ENCODE measurements at places on chromosomes 1 and 21. TPM values are rescaled to one million over a fixed set of nuclear protein-coding genes. Genes with fewer than 3 reads are reported as not detected.

GRCh38 chr21:43281661-43282357 is 113.0 kb downstream of the CRYAA start:
- H3K27ac ChIP-seq, result no peak overlapping the region
- peaks cover 10% of the 10 kb centered on the region for H3K27me3 ChIP-seq
- peaks cover 2% of the 10 kb centered on the region for H3K4me1 ChIP-seq
- DNase-seq, result no peak

- no peak overlapping the region for H3K27ac ChIP-seq
- H3K4me3 ChIP-seq, result no peak overlapping the region
- no peak for DNase-seq
- peaks cover 2% of the 10 kb centered on the region for H3K27me3 ChIP-seq
Measured at GRCh38 chr1:20109223-20109856, 10.0 kb downstream of the PLA2G2D start.

GRCh38 chr21:36297938-36298572 is 21.9 kb upstream of the MORC3 start:
- H3K4me3 ChIP-seq, result no peak overlapping the region
- H3K27me3 ChIP-seq, result no peaks in the 10 kb centered on the region
- peaks cover 9% of the 10 kb centered on the region for H3K4me1 ChIP-seq
- H3K27ac ChIP-seq, result peak overlapping the region; percentile 76
- peaks cover 4% of the 10 kb centered on the region for H3K36me3 ChIP-seq

GRCh38 chr1:24899581-24900485 is 30.2 kb downstream of the RUNX3 start:
- peak; percentile 34 for DNase-seq
- peaks cover 26% of the 10 kb centered on the region for H3K27me3 ChIP-seq
- H3K27ac ChIP-seq, result no peak overlapping the region
- H3K4me1 ChIP-seq, result no peaks in the 10 kb centered on the region
- H3K4me3 ChIP-seq, result no peak overlapping the region

DNA sequence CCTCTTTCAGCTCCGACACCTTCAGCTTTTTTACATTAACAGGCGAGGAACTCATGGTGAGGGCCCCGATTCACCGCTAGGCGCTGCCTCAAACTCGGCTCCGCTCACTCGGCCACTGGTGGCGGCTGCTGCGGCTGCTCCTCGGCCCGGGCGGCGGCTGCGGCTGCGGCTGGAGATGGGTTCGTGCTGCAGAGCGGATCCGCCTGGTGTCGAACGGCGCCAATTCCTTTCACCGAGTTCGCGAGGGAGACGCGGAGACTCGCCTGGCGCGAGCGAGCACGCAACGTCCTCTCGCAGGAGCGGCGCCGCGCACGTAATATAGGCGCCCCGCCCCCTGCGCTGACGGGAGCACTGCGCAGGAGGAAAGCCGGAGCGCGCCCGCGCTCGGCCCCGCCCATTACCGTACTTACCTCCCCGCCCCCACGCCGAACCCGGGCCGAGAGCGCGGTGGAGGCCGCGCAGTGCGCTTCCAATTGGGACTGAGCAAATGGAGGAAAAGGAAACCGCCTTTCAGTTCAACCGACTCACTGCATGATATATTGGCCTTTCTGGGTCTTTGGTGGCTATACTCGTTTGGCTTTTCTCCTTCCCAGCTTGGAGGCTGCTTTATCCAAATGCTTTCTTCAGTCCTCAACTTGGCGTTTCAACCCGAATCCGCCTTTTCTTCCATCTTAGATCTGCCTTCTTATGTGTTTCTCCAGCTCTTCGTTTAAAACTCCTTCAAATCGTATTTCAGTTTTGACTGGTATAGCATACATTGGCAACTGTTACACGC is at the start of gene HNRNPU:
Gene HNRNPU (minus strand): TSS at position 291 of the 775 bp plus-strand sequence. CDS start 236 bp downstream, at position 55.
- H3K27ac ChIP-seq, result peak within 1 kb of the TSS; percentile 98
- peaks cover 16% of the 10 kb centered on the region for H3K36me3 ChIP-seq
- no peaks in the 10 kb centered on the region for H3K27me3 ChIP-seq
- H3K4me1 ChIP-seq, result peaks cover 48% of the 10 kb centered on the region
- peak within 1 kb of the TSS; percentile 90 for H3K4me3 ChIP-seq

GRCh38 chr1:4594286-4594991 is 60.0 kb upstream of the AJAP1 start:
- H3K36me3 ChIP-seq, result no peaks in the 10 kb centered on the region
- H3K4me1 ChIP-seq, result no peaks in the 10 kb centered on the region

GRCh38 chr1:43960798-43961197 is 9.0 kb upstream of the DPH2 start:
- H3K4me3 ChIP-seq, result no peak overlapping the region
- no peaks in the 10 kb centered on the region for H3K4me1 ChIP-seq
- H3K27ac ChIP-seq, result no peak overlapping the region
- no peak for DNase-seq

GRCh38 chr1:31503570-31503969 is 72.7 kb upstream of the TINAGL1 start:
- H3K4me1 ChIP-seq, result no peaks in the 10 kb centered on the region
- no peak overlapping the region for H3K27ac ChIP-seq
- peaks cover 54% of the 10 kb centered on the region for H3K27me3 ChIP-seq
- no peak for DNase-seq
- H3K36me3 ChIP-seq, result no peaks in the 10 kb centered on the region

Gene FCGR3A
- not detected for total RNA-seq

DNA sequence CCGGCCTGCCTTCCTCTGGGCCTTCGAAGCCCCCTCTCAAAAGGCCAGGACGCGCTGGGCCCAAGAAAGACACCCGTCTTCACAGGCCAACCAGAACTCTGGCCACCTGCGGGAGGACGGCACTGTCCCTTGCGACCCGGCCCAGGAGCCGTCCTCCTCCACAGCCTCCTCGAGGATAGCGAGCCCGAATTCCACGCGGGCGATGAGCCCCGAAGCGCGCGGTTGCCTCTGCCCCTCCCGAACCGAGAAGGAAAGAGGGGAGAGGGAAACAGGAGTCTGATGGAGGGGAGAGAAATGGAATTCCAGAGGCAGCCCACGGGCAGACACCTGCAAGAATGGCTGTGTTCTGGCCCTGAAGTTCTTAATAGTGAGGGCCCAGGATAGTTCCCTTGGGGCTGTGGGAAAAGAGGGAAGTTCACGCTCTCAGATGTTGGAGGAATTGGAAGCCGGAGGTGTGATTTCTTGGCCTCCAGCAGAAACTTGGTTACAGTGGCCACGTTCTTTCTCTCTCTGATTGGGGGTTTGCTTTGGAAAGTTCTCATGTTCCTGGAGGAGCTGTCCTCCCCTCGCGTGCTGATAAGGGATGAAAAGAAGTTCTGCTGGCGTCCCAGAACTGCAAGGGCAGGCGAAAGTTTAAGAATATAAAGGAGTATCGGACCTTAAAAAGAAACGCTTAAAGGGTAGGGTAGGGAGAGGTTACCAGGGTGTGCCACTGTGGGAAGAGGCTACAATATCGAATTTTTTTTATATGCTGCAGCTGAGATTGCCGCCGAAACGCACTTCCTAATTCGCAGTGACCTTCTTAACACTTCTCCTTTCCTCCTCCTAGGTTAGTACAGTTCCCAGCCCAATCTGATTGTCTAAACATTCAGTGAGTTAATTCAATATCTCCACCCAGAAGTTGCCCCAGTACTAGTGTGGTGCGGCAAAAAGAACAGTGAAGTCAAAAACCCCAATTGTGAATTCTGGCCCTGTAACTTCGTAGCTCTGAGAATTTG is 5.8 kb upstream of the SLC44A5 start:
- H3K36me3 ChIP-seq, result no peaks in the 10 kb centered on the region
- H3K4me3 ChIP-seq, result peak overlapping the region; percentile 63
- no peak for DNase-seq
- H3K4me1 ChIP-seq, result peaks cover 19% of the 10 kb centered on the region
- H3K27ac ChIP-seq, result no peak overlapping the region
- peaks cover 71% of the 10 kb centered on the region for H3K27me3 ChIP-seq

GRCh38 chr1:181448461-181448860 is 34.9 kb upstream of the CACNA1E start:
- no peaks in the 10 kb centered on the region for H3K27me3 ChIP-seq
- H3K36me3 ChIP-seq, result no peaks in the 10 kb centered on the region
- no peak overlapping the region for H3K4me3 ChIP-seq
- DNase-seq, result no peak
- H3K4me1 ChIP-seq, result no peaks in the 10 kb centered on the region
- H3K27ac ChIP-seq, result no peak overlapping the region

DNA sequence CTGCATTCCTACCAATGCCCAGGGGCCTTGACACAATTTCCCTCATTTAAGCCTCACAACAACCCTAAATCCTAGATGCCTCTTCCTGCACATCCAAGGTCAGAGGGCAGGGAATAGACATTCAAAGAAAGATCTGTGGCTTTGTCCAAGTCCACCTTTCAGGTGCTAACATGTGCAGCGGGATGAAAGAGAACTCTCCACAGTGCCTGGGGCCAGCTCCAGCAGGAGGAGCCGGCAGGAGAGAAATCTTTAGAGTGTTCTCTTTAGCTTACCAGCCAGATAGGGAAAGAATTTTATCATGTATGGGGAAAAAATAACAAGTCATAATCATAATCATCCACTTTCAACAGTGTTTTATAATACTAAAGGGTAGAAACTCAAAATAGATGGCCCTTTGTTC is 319.7 kb downstream of the MATN1 start:
- no peak for DNase-seq
- H3K27me3 ChIP-seq, result no peaks in the 10 kb centered on the region
- H3K4me1 ChIP-seq, result no peaks in the 10 kb centered on the region
- no peaks in the 10 kb centered on the region for H3K36me3 ChIP-seq
- no peak overlapping the region for H3K4me3 ChIP-seq
- no peak overlapping the region for H3K27ac ChIP-seq

- H3K36me3 ChIP-seq, result no peaks in the 10 kb centered on the region
- H3K27me3 ChIP-seq, result no peaks in the 10 kb centered on the region
- no peak for DNase-seq
- no peak overlapping the region for H3K27ac ChIP-seq
- H3K4me3 ChIP-seq, result no peak overlapping the region
Measured at GRCh38 chr21:44523567-44524413, 16.2 kb downstream of the KRTAP10-1 start.

Gene TGFBR3
- total RNA-seq, result 14.1 TPM

- H3K4me3 ChIP-seq, result no peak overlapping the region
- H3K36me3 ChIP-seq, result no peaks in the 10 kb centered on the region
- DNase-seq, result no peak
- H3K27ac ChIP-seq, result no peak overlapping the region
- no peaks in the 10 kb centered on the region for H3K27me3 ChIP-seq
Measured at GRCh38 chr21:31446226-31446855, 102.3 kb upstream of the TIAM1 start.

DNA sequence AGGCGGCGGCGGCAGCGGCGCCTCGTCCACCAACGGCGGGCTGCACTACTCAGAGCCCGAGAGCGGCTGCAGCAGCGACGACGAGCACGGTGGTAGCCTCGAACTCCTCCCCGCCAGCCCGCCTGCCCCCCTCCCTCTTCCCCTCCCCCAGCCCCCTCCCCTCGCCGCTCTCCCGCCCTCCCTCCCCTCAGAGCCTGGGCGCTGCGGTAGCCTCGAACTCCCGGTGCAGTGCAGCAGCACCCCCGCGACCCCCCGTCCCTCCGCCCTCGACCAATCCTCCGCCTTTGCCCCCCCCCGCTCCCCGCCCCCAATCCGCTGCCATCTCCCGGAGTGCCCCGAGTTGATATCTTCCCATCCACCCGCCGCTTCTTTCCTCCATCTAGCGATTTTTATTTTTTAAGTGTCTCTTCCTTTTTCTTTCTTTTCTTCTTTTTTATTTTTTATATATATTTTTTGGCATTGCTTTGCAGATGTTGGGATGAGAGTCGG is 516 bp downstream of the RCOR3 start:
- H3K4me1 ChIP-seq, result peaks cover 31% of the 10 kb centered on the region
- DNase-seq, result no peak
- peak overlapping the region; percentile 91 for H3K27ac ChIP-seq
- H3K4me3 ChIP-seq, result peak overlapping the region; percentile 81

Gene SWT1
- total RNA-seq, result 8.3 TPM

Gene ANGPTL3
- not detected for total RNA-seq

GRCh38 chr21:28337315-28337714 is 655.4 kb downstream of the LTN1 start:
- no peak for DNase-seq
- no peak overlapping the region for H3K4me3 ChIP-seq
- H3K36me3 ChIP-seq, result no peaks in the 10 kb centered on the region
- no peaks in the 10 kb centered on the region for H3K27me3 ChIP-seq

Gene PAQR6
- 12.5 TPM for total RNA-seq

GRCh38 chr1:82472489-82473131 is 671.9 kb downstream of the ADGRL2 start:
- H3K27me3 ChIP-seq, result no peaks in the 10 kb centered on the region
- no peak for DNase-seq
- H3K4me3 ChIP-seq, result no peak overlapping the region
- H3K36me3 ChIP-seq, result peaks cover 2% of the 10 kb centered on the region
- H3K27ac ChIP-seq, result no peak overlapping the region

Gene MRAP
- not detected for total RNA-seq

- no peak overlapping the region for H3K4me3 ChIP-seq
- H3K36me3 ChIP-seq, result no peaks in the 10 kb centered on the region
- H3K27me3 ChIP-seq, result peaks cover 31% of the 10 kb centered on the region
Measured at GRCh38 chr1:148292915-148293314, 140.8 kb upstream of the NBPF11 start.

Gene PCP4
- not detected for total RNA-seq

Gene SYNC
- total RNA-seq, result 23.0 TPM

DNA sequence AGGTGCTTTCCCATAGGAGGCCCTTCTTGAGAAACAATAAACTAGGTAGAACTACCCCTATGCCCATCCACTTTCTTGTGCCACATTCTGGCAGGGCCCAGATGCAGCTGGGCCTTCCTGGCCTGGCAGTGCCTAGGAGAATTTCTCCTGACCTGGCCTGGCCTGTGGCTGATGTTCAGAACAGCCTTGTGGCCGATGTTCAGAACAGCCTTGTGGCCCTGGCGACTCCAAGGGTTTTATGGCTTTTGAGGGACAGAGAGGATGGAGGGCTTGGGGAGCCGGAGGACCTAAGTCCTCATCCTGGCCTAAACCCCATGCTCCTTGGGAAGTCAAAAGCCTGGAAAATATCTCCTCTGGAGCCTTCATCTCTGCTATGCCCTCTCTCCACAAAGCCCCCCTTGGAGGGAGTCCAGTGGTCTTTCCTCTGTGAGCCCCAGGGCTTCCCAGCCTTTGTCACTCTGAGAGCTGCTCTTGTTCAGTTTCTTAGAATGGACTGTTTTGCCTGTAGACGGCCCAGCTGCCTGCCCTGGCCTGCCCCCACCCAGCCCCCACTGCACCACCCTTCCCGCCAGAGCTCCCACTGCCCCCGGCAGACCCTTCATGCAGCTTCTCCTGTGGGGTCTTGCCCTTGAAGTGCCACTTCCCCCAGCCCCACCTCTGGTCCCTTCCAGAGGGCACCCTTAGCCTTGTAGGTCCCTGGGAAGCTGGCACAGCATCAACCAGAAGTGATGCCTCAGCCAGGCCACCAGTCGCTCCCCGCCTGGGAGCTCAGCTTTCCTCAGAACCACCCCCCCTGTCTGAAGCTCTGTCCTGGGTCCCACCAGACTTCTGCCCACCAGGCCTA is 7.0 kb downstream of the GPR37L1 start:
- no peaks in the 10 kb centered on the region for H3K4me1 ChIP-seq
- H3K27ac ChIP-seq, result no peak overlapping the region
- H3K36me3 ChIP-seq, result peaks cover 9% of the 10 kb centered on the region
- DNase-seq, result no peak
- no peaks in the 10 kb centered on the region for H3K27me3 ChIP-seq
- H3K4me3 ChIP-seq, result no peak overlapping the region

- no peak for DNase-seq
- no peaks in the 10 kb centered on the region for H3K27me3 ChIP-seq
- H3K4me1 ChIP-seq, result peaks cover 40% of the 10 kb centered on the region
Measured at GRCh38 chr1:3553166-3553939, 58.0 kb downstream of the MEGF6 start.

Gene ZNF648
- not detected for total RNA-seq

Gene MECR
- total RNA-seq, result 20.5 TPM

Measured in osteocyte (in vitro differentiated cells).